ENCODE measurements at places on chromosomes 3 and 15.
A peak's percentile ranks its signal among the peaks of the same experiment; 100 is the strongest.

DNA sequence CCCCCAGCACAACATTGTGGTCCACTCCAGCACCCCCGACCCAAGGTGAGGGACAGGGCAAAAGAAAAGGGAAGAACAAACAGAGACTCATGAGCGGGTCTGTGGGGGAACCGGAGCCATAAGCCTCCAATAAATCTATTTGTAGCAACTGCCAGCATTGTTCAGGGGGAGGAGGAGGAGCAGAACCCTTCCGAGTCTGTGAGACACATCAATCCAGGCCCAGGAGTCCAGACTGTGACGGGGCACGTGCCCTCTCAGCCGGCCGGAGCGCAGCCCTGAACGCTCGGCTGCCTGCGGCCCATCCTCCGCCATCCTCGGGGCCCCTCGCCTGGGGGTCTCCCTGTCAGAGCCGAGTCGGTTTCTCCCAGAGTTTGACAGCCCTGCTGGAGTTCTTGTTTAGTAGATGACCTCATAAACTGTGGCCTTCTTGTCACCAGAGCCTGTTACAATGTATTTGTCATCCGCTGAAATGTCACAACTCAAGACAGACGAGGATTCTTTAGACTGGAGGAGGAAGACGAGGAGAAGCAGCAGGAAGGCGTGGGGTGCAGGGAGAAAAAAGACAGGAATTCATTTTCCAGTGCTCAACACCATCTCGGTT lies 47.9 kb downstream of the TLE3 start:
- DNase-seq, result no peak

DNA sequence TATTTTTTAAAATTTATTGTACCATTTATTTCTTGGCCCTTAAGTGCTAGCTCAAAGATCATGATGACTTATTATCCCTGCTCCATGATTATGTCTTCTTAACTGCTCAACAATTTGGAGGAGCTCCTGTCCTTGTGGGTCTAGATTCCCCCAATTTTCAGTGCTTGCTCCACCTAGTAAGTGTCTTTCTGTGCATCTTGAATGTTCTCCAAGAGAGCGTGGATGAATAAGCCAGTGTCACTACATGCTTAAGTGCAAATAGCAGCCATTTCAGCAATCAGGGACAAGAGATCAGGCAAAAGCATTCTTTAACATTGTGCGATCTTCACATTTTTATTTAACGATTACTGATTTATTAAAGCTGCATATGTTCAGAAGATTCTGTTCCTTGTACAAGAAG lies 99.4 kb downstream of the ALCAM start:
- DNase-seq, result no peak

GRCh38 chr3:47664519-47664918 lies 85.9 kb upstream of the CSPG5 start:
- no peak for DNase-seq

- no peak for DNase-seq
These were observed 11.6 kb downstream of the SEMA6D start for GRCh38 chr15:47728886-47729285.

DNA sequence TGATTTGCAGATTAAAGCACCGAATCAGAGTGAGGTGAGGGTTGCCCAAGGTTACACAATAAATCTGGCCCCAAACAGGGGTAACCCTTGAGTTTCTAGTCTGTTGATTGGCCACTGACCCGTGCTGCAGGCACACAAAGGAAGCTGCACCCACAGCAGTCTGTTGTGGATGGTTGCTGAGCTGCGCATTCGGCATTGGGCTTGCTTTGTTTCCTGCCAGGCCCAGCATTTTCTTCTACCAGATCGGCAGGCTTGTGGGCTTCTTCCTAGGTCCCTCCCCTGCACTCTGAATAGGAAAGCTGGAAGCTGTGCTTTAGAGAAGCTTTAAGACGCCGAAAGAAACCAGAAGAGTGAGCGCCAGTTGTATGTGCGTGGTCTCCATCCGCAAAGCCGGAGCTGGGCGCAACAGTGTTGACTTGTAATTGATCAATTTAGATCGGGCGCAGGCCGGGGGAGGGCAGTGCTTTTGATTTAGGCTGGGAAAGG lies 12.1 kb downstream of the B3GNT5 start:
- no peak for DNase-seq

DNA sequence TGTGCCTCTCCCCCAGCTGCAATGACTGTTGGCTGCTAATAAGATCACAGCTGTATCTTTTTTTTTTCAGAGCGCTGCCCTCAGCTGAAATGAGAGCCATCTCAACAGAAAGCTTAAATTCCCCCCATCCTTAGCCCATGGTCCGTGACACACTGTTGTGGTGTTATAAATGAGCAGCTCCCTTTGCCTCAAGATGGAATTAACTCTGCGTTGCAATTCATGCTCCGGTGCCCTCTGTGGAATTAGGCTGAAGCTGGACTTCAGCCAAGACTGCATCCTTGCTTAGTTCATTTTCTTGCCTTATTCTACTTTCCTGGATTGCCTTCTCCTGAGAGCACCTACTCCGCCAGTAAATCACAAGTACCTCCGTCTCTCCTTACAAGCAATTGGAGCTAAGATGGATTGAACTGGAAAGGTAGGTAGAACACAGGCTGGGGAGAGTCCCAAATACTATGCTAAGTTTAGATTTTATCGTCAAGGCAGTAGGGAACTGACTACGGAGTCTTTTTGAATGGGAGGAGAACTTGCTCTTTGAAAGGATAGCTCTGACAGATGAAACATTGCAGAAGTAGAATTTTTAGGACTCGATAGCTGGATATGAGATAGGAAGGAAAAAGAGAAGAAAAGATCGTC lies 39.0 kb upstream of the THRB start:
- DNase-seq, result no peak

DNA sequence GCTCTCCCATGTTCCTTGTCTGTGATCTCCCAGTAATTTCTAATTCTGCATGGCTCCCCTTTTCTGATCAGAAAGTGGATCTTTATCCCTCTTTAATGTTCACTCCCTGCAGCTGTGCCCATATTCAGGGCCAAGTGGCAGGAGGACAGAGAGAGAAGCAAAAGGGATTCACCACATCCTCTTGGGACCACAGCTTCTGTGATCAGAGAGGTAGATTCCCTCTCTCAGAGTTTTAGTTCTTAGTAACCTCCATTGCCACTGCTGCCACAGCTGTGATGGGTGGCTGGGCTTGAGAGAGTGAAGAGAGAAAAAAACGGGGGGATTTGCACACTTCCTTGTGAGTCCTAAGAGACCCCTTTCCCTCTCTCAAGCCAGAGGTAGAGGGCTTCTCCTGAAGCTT lies 49.2 kb downstream of the GLCE start:
- no peak for DNase-seq

- DNase-seq, result no peak
These were observed 295.4 kb downstream of the SLC9A9 start for GRCh38 chr3:143552851-143553250.

- DNase-seq, result no peak
These were observed 357 bp upstream of the MAN2C1 start for GRCh38 chr15:75368689-75369239.

GRCh38 chr3:40864146-40864782 lies 335.0 kb upstream of the CTNNB1 start:
- no peak for DNase-seq

DNA sequence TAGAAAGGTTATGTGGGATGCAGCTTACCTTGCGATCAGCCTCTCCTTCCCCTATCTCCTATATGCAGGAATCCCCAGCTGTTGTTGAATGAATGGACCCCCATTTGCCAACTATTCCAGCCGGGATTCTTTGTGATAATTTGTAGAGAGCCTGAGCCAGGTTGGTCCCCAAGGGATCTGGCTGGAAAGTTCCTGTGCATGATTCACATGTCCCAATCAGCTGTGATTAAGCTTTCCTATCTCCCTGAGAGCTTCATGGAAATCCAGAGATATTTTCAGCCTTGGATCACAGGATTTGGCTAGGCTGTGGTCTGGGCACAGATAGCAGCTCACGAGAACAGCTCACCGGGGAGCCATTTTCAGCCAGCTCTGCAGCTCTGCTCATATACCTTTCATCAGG lies 76.7 kb downstream of the ARNT2 start:
- DNase-seq, result peak; percentile 89

DNA sequence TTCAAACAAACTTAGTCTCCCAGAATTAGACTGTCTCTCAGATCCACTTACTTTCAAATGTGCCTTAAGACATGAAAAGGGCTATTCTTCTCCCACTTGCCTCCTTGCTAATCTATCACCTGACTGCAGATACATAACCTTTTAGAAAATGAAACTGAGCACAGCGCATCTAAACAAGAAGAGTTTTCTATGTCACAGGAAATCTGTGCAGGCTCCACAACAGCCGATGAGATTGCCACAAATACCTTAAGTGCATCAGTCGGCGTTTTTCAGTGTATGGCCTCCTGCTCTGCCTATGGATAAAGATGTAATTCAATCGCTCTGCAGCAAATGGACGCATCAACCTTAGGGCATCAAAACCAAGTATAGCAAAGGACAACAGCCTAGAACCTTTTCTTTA lies 544.2 kb downstream of the FOXP1 start:
- no peak for DNase-seq

DNA sequence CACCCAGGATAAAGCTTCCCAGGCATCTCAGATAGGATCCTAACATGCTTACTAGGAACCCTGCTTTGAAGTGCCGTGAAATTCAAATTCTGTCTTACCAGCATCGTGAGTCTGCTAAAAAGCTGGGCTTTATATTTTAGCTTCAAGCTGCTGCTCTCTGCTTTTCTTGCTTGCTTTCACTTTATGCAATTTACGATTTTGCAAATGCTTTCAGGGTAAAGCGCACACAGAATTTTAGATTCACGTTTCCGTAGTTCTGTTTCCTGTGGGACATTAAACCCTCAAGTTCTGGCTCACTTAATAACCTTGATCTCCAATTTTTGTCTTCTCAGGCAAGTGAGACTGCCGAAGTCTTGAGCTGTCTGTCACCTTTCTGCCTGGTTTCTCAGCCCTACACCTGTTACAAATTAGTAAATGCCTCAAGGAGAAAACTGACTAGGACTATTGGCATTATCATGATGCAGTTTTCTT lies 170.5 kb upstream of the TGFBR2 start:
- no peak for DNase-seq

GRCh38 chr3:193132964-193133363 lies 108.1 kb upstream of the PLAAT1 start:
- DNase-seq, result no peak

DNA sequence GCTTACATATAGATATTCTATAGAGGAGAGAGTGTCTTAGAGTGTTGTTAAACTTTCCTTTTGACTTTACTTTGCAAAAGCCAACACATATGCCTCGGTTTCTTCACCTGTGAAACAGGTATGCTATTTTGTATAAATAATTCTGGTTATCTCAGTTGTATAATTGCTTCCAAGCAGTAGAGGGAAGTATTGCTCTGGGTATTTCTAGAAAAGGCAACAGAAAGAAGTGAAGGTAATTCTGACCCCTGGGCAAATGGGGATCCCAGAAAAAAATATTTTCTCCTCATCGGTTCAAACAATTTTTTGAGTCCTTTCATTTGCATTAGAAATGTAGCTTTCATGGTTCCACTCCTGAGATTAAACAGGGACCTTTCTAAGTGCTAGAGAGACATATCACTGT lies 216.5 kb upstream of the SEMA6D start:
- no peak for DNase-seq

DNA sequence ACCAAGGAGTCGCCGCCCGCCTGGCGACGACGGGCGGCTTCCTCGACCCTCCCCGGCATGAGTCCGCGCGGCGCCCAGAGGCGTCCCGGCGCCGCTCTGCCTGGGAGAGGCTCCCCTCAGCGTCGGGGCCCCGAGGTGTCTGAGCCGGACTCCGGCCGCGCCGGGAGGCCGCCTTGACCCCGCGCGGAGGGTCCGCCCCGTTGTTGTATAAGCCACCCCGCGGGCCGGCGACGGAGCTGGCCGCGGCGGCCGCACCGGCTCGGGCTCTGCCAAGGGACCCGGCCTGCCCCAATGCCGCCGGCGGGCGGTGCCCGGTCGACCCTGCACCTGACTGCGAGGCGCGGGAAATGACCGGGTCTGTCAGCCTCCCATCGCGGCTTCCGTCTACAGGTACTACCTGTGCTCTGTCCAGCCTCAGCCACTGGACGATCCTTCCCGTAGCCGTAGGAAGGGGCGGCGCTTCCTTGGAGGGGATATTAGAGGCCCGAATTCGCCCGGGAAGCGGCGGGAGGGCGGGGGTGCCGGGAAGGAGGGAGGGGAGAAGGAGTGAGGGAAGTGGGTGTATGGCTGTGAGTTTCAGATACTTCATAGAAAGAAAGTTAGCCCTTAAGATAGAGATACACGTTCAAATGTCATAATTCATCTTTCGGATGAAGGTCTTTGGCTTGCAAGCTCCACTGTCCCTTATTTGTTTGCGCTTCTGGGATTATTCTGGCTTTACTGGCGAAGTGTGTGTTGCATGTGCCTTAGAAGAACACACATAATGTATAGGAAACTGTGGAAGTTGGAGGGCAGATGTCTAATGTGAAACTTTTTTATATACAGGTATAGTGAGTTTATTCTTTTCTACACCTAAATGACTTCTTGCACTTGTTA lies 620 bp downstream of the ABHD5 start:
- DNase-seq, result no peak
